ENCODE measurements at places on chromosomes 7 and 10.

GRCh38 chr7:75977743-75978142, 16.7 kb downstream of the TMEM120A start:
- DNase-seq, result no peak

GRCh38 chr10:4532976-4533375, 293.0 kb upstream of the AKR1E2 start:
- DNase-seq, result no peak

- DNase-seq, result no peak
These were observed 15.5 kb upstream of the GDI2 start for GRCh38 chr10:5828725-5829124.

GRCh38 chr10:129904323-129904722, 59.8 kb downstream of the EBF3 start:
- DNase-seq, result no peak

- no peak for DNase-seq
These were observed 232.7 kb downstream of the SORCS1 start for GRCh38 chr10:106931853-106932249.

DNA sequence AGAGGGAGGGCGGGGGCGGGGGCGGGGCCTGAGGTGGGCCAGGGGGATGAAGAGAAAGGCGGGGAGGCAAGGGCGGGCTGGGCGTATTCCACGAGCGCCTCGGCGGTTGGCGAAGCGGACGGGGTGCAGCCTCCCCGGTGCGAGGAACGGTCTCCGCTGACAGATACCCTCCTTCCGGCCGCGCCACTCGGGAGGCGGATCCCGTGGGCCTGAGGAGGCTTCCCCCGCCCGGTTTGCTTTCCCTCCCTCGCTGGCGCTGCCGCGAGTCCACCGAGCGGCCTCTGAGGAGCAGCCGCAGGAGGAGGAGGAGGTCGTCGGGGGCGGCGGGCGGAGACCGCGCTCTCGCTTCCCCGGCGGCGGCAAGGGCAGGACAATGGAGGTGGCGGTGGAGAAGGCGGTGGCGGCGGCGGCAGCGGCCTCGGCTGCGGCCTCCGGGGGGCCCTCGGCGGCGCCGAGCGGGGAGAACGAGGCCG, at the start of gene TRIM24:
Gene TRIM24, plus strand, starts transcription at position 84 of the 473 bp plus-strand sequence. Its CDS starts 290 bp downstream, at position 374.
- no peak for DNase-seq

- no peak for DNase-seq
These were observed 5.5 kb downstream of the CPA5 start for GRCh38 chr7:130349911-130350782.

GRCh38 chr7:18330548-18330947, 165.0 kb upstream of the HDAC9 start:
- DNase-seq, result no peak

DNA sequence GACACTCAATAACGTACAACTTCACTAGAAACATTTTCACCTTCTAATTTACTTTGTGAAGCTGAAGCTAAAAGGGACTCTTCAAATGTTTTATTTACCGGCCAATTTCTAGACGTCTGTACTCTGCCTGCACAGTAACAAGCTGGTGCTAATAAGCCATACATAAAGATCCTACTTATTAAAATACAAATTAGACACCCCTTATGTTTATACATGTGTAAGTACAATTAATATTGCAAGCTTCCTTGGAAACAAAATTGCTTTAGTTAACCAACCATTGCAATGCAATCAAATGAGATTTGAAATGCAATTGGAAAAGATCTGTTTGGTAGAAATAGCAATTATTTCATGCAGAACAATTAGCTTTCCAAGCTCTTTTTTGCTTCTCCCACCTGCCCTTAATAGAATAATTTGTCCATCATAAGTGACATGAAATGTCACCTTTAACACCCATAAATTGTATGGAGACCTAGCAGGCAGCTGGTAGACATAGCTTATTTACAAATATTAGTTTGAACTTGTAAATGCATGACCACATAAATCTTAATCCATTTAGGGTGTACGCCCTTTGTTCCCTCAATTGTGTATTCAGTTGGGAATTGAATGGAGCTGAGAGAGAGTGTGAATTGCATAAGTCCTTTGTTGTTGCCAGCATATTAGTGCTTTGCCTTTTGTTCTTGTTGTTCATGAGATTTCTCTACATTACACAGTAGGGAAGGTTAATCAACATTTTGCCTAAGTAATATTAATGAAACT, 277.1 kb downstream of the CACNA2D1 start:
- no peak for DNase-seq

- DNase-seq, result no peak
These were observed 473.4 kb downstream of the DNAJB6 start for GRCh38 chr7:157809863-157810851.

DNA sequence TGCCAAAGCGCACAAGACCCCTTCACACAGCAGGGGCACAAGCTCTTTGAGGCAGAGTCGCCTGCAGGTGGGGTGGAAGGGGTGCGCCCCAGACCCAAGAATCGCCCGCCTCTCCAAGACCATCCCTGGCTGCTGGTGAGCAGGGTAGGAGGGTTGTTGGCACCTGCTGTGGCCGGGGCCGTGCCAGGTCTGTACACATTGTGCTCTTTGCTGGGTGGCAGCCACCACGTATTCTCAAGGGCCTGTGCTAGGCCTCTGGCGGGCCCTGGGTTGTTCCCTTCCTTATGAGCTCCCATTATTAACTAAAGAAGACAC, 84.4 kb downstream of the LHPP start:
- DNase-seq, result no peak

- no peak for DNase-seq
These were observed 41.1 kb upstream of the FAM133B start for GRCh38 chr7:92631067-92631849.

DNA sequence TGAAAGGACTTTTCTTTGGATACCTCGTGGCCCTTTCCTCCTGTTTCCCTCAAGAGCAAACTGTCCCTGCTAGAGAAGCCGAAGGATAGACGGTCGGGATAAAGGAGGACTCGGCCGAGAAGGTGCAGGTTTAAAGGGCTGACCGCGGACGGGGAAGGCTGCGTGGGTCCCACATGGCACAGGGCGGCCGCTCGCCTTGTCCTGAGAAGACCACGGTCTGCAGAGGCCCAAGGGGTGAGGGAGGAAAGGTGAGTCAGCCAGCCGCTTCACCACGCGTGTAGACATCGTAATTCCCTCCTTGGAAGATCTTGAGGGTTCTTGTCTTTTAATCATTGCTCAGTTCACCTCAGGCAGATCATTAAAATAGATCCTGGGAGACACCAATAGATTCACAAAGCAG, 253.8 kb downstream of the DPP6 start:
- no peak for DNase-seq

GRCh38 chr10:92688573-92688926, 1.2 kb upstream of the HHEX start:
- DNase-seq, result no peak

- no peak for DNase-seq
These were observed 6.0 kb downstream of the LDB1 start for GRCh38 chr10:102113956-102114857.

GRCh38 chr10:27688276-27688675, 57.3 kb downstream of the MKX start:
- DNase-seq, result no peak

GRCh38 chr7:6651851-6652445, 14.8 kb downstream of the ZNF316 start:
- DNase-seq, result no peak

GRCh38 chr7:6260291-6261187, 11.9 kb downstream of the CYTH3 start:
- DNase-seq, result no peak

GRCh38 chr10:86100581-86101061, 266.0 kb downstream of the GRID1 start:
- no peak for DNase-seq

DNA sequence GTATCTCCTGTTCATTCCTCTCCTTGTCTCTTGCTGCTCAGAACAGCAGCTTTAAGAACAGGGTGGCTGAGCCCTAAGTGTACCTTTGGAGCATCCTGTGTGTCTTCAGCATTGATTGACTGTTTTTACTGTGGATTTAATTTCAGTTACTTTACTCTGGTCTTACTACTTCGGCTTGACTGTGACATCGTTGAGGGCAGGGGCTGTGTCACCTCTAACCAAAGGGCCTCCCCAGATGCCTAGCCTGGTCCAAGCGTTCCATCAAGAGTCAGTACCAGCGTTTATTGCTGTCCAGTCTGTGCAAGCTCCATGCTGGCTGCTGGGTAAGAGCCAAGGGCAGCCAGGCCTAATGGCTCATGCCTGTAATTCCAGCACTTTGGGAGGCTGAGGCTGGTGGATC, 32.4 kb downstream of the CCM2 start:
- no peak for DNase-seq

DNA sequence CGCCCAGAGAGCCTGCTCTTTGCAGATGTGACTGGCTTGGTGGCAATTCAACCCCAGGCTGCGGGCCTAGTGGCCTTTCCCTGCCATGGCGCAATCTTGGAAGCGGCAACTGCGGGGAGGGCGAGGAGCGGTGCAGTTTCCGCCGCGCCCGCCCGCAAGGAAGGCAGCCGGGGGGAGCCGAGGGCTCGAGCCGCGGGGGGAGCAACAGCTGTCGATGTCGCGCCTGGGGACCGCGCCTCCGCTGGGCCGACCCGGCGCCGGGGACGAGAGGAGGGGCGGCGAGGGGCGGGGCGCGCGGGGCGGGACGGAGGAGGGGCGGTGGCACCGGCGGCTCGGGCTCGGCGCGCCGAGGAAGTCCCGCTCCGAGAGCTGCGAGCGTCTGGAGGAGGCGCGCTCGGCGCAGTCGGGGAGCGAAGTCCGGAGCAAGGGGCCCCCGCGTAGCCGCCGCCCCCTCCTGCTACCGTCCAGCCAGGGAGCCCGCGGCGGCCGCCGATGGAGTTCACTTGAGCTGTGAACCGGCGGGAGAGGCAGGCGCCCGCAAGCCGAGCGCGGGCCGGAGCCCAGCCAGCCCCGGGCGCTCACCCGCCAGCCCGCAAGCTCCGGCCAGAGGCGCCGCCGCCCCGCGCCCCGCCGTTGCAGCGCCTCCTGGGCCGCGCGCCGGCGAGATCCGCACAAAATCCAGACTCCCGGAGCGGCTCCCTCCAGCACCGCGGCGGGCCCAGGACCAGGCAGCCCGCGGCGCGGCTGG, 438.1 kb upstream of the GALNT17 start:
- DNase-seq, result no peak

- DNase-seq, result no peak
These were observed 19.9 kb upstream of the ZEB1 start for GRCh38 chr10:31299119-31299518.

GRCh38 chr7:141571059-141571458, 19.8 kb downstream of the AGK start:
- no peak for DNase-seq

- no peak for DNase-seq
These were observed 90.9 kb downstream of the DIP2C start for GRCh38 chr10:598415-599170.

DNA sequence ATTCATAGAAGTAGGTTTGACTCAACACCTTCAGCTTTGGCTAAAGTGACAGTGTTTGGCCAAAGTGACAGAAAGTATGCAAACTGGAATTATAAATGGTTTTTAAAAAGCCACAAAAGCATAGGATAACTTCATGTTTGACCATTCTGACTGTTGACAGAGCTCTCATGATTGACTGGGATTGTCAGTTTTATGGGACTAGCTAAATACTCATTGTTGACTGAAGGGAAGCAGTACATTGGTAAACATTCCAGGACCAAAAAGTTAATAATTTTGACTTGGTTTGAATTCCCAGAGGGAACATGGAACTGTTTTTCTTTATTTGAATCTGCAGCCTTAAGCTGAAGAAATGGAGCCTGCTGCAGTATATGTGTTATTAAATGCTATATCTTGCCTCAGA, 84.6 kb upstream of the STEAP4 start:
- DNase-seq, result no peak

- DNase-seq, result no peak
These were observed 136.0 kb upstream of the WNT16 start for GRCh38 chr7:121192834-121193233.

DNA sequence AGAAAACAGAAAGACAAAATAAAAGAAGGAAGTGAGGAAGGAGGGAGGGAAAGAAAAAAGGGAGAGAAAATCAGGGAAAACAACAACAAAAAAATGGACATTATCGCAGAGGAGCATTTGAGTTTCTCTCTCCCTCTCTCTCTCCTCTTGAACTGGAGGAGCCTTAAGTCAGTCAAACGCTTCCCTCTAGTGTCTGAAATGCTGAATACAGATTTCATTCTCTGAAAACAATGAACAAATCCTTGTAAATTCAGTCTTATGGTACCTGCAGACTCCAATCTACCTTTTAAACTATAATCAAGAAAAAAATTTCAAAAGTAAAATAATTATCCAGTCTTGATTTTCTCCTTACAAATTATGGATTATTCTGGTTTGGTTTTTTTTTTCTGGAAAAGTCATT, 89.2 kb upstream of the PFKP start:
- peak; percentile 64 for DNase-seq

GRCh38 chr10:31708474-31708873, 220.2 kb downstream of the ARHGAP12 start:
- DNase-seq, result no peak

DNA sequence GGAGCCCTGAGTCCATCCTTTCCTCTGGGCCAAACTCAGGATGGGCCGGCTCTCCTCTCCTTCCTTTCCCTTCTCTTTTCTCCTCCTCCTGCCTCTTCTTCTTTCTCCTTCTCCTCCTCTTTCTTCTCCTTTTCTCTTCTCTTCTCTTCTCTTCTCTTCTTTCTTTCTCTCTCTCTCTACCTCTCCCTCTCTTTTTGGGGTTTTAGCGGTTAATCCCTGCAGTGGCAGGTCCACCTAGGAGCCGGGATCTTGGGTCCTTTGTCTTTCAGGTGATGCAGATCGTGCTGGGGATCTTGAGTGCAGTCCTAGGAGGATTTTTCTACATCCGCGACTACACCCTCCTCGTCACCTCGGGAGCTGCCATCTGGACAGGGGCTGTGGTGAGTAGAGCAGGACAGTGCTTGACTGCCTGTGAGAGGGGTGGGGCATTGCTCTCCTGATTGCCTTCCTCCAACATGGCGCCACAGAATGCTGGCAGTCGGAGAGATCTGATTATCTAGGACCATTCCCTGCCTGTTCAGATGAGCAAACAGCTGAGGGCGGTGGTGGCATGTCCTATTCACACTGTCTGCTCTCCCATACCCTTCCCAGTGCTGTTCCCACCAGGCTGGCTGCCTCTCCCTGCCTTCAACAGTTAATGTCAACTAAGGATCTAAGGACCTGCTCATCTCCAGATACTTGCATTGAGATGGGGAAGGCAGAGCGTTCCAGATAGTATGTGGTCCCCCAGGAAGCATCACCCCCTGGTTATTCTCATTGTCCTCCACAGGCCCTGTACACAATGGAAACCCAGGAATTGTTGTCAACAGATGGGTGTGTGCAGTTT, 1.6 kb downstream of the TMEM176A start:
- no peak for DNase-seq

- DNase-seq, result peak; percentile 47
These were observed 98.9 kb downstream of the KMT2C start for GRCh38 chr7:152336754-152337368.

DNA sequence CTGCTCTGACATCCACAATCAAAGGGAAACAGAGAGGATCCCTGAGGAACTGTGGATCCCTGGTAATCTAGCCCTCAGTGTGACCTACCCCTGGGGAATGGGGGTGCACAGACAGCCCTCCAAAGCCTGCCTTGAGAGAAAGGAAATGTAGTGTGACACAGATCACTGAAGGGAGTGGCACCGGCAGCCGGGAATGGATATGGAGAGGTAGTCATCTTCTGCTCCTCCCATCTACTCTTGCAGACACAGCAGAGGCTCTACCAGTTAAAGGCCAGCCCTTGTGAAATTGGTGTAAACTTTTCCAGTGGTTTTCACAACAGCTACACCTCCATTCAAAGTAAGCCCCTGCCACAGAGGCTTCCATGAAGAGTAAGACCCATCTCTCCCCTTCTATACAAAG, 144.4 kb downstream of the PCDH15 start:
- no peak for DNase-seq

GRCh38 chr10:78223088-78223487, 189.4 kb downstream of the RPS24 start:
- DNase-seq, result no peak

- no peak for DNase-seq
These were observed 154.0 kb downstream of the RAB11FIP2 start for GRCh38 chr10:117892681-117893220.
